CD4-positive, alpha-beta T cell treated with Interleukin-17A for 1 hour (primary cell): ENCODE measurements at places on chromosomes 5 and 9.

DNA sequence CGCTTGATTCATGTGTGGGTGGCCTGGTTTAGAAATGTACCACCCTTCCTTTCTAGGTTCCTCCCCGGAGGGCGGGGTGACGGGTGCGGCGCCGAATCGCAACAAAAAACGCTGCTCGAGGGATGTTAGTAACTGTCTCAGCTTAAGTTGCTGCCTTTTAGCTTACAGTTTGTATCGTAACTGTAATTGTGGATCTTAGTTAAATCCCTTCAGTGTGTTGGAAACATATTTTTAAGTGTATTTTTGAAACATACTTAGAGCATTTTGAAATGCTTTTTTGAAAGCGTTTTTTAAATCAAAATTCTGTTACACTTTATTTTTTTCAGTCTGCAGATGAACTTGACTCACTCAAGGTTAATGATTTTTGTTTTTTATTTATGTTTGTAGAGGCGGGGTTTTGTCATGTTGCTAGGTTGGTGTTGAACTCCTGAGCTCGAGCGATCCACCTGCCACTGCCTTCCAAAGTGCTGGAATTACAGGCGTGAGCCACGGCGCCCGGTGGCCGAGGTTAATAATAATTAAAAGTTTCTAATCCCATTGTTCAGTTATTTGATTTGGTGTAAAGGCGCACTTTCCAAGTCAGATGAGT, 997 bp upstream of the CHD1 start:
- no peak for DNase-seq

- no peak for DNase-seq
Measured at GRCh38 chr5:31561946-31562345, 29.8 kb downstream of the C5orf22 start.

- DNase-seq: no peak
Measured at GRCh38 chr9:109792951-109793546, 13.1 kb downstream of the PALM2AKAP2 start.

GRCh38 chr5:52603778-52604554, 183.8 kb upstream of the ITGA1 start:
- DNase-seq: no peak

GRCh38 chr5:133229931-133230664, 178.3 kb downstream of the HSPA4 start:
- DNase-seq: no peak

DNA sequence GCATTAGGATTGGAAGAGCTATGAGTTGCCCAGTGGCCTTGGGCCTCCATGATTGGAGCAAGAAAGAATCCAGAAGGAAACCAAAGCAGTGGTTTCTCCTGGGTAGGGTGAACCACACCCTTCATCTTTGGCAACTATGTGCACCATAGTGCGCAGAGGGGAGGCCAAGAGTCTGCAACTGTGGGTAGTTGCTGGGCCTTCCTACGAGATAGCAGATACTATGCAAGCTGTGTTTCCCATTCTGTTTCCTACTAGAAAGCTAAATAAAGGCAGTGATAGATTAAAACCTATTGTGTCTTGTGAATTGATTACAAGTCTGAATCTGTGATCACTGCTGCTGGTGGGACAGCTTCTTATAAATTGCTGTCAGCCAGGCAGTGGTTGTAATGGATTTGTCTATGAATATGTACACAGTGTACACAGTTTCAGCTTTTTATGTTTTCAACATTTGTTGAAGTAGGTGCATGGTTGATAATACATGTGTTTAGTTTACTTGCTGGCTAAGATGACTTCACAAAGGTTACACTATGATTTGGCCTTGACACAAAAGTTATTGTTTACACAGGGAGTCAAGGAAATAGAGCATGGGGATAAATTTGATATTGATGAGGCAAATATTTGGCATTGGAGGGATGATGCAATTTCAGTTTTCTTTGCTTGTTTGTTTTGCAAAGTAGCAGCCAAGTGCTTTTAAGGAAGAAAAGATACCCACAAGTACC, 23.7 kb upstream of the PDE8B start:
- DNase-seq: no peak

DNA sequence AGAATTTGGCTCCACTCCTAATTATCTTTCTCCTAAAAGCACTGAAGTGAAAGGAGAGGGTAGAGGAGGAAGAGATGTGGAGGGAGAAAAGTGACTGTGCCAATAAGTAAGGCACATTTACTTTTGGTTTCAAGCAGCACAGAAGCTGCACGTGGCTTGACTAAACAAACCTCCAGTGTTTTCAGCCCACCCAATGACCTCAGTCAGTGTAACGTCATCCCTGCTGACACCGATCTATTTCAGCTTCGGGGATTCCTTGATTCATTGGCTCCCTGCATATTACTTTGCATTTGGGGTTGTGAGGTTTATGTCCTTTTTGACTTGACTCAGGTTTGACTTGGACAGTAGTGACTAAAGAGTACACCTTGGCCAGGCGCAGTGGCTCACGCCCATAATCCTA, 35.6 kb upstream of the NIM1K start:
- DNase-seq: no peak

DNA sequence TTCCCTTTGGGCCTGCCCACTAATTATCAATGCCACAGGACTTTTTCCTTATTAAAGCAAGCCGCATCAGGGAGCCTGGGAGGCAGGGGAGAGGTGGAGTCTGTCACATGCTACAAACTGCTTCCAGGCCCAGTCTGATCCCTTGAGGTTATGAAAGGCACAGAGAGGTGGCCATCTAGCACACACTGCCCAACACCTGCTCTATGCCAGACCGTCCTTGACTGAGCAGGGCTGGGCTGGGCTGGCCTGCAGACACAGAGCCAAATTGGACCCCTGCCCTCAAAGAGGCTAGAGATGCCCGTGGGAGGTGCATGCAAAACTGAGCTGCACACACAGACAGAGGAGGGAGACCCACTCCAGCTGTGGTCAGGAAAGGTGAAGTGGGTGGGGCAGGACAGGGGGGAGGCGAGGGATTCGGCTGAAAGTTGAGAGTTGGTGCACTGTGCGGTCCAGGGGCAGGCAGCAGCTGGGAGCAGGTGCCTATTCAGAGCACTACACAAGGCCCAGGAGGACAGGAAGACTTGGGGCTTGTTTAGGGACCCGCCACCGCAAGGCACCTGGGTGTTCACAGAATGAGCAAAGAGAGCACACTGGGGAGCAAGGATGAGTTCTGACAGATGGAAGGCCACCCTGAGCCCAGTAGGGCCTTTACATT, 36.4 kb upstream of the TCF7 start:
- no peak for DNase-seq

- no peak for DNase-seq
Measured at GRCh38 chr5:76742583-76742982, 26.7 kb downstream of the F2R start.

DNA sequence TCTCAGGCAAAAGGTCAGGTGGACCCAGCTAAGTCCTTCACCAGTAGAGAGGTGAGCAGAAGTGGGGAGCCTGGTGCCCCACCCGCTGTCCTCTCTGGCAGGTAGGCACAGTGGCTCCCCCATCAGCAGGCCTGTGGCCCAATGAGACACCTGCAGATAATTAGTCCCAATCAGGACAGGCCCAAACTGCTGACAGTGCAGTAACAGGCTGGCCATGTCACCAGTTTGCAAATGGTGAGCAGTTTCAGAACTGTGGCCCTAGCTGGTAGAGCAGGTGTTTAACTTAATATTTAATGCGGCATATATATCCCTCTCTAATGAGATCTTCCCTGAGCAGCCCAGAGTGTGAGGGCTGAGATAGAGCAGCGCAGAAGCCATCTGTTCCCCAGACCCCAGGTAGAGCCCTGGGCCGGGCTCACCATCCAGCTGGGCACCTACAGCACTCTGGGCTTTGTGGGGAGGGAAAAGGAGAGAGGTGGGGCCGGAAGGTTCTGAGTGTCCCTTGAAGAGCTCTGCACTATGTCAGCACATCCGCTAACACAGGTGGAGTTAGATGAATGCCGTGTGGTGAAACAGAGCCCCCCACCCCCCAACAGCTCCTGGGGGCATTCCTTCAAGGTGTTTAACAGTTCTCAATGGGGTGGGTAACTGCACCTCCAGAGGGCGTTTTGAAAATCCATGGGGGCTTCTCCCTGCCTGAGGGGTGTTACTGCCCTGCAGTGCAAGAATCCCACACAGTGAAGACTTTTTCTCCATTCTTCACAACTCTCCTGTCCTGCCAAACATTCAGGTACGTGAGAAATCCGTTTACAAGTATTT, 120.5 kb downstream of the PAX5 start:
- no peak for DNase-seq
